ENCODE measurements at places on chromosomes 16 and 17.
A peak's percentile ranks its signal among the peaks of the same experiment; 100 is the strongest.

GRCh38 chr17:1640329-1641064 lies 5.0 kb downstream of the SCARF1 start:
- no peak for DNase-seq

DNA sequence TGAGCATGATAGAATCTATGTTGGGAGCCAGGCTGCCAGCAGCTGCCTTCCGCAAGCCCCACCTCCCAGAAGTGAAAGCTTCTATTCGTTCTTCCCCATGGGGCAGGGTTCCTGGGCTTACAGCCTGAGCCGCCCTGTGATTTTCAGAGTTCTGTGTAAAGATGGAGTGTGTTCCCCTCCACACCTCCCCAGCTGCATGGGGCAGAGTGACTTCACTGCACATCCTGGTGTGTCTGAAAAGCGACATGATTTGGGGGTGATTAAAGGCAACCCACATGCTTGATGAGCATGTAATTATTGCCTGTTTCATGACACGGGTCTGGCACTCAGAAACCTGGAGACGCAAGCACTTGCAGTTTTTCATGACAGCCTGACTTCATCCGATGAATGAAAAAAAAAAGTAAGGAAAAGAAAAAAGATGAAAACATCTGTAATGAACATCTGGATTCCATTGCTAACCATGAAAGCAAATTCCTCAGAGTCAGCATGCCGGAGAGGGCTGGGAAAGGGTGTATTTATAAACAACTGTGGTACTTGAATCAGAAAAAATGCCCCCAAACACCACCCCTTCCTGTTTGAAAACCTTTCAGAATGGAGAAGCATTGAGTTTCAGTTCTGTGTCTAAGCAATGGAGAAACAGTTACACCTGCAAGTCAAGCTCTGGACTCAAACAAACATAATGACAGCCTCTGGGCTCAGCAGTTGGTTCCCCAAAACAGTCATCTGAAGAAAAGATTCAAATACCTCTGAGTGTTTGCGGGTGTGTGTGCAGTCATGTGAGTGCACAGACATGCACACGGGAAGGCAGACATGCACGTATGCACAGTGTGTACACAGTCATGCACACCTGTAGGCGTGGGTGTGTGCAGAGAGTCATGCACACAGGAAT lies 266.0 kb downstream of the ENGASE start:
- DNase-seq: no peak

- DNase-seq: no peak
Observed at GRCh38 chr16:57912529-57913260, 58.2 kb downstream of the CNGB1 start.

DNA sequence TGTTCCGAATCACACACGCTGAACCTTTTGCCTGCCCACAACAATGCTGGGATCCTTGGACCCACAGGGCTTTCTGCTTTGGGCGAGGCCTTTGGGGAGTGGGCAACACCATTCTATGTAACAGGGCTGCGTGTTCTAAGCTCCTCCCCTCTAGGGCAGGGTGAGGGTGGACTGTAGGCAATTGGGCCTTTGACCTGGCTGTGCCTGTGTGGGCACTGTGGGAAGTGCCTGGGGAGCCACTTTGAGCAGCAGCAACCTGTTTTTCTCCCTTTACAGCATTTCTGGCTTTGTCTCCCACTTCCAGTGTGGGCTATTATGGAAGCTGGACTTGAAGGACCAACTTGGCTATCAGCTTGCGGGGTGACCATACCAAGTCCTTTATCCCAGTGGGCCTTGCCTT lies 128.9 kb upstream of the WSCD1 start:
- no peak for DNase-seq

- peak; percentile 6 for DNase-seq
Observed at GRCh38 chr17:56292578-56292977, 139.3 kb downstream of the ANKFN1 start.

DNA sequence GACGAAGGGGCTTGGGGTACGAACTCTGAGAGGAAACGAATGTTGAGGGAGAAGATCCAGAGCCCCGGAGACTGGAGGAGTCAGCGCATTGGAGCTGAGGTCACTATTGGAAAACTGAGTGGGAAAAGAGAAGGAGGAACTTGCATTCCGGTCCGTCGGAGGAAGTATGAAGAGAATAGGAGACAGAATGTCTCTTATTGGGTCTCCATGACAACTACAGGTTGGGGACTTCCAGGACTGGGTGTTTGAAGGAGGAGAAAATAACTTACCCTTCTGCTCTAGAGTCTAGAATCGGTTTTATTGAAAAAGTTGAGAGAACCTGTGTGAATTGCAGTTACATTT lies 537 bp downstream of the GOSR1 start:
- DNase-seq: no peak

GRCh38 chr16:2170080-2170479 lies 14.5 kb downstream of the TRAF7 start:
- DNase-seq: no peak

- DNase-seq: no peak
Observed at GRCh38 chr17:14755002-14755401, 454.1 kb downstream of the HS3ST3B1 start.

DNA sequence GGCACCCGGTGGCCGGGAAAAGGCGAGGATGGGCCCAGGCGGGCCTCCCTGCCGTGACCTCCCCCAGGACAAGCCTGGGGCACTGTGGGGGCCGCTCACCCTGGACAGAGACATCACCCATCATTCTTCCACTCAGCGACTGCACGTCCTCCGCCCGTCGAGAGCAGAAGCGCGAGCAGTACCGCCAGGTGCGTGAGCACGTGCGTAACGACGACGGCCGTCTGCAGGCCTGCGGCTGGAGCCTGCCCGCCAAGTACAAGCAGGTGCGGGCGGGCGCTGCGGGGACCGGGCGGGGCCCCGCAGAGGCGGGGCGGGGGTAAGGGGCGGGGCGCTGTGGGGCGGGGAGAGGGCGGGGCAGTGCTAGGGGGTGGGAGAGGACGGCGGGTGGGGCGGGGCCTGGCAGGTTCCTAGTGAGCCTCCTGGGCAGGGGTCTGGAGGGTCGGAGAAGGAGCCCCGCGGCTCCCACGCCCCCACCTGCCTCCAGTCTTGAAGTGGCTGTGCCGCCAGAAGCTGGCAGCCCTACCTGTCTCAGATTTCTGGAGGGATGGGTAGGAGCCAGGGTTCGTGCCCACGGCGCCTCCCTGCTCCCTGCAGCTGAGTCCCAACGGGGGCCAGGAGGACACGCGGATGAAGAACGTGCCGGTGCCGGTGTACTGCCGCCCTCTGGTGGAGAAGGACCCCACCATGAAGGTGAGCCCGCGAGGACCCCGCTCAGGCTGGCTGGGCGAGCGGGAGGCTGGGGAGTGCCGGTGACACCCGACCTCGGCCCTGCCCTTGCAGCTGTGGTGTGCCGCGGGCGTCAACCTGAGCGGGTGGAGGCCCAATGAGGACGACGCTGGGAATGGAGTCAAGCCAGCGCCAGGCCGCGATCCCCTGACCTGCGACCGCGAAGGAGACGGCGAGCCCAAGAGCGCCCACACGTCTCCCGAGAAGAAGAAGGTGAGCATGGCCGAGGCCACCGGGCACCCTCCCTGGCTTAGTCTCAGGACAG lies 7.5 kb downstream of the NME3 start:
- no peak for DNase-seq

DNA sequence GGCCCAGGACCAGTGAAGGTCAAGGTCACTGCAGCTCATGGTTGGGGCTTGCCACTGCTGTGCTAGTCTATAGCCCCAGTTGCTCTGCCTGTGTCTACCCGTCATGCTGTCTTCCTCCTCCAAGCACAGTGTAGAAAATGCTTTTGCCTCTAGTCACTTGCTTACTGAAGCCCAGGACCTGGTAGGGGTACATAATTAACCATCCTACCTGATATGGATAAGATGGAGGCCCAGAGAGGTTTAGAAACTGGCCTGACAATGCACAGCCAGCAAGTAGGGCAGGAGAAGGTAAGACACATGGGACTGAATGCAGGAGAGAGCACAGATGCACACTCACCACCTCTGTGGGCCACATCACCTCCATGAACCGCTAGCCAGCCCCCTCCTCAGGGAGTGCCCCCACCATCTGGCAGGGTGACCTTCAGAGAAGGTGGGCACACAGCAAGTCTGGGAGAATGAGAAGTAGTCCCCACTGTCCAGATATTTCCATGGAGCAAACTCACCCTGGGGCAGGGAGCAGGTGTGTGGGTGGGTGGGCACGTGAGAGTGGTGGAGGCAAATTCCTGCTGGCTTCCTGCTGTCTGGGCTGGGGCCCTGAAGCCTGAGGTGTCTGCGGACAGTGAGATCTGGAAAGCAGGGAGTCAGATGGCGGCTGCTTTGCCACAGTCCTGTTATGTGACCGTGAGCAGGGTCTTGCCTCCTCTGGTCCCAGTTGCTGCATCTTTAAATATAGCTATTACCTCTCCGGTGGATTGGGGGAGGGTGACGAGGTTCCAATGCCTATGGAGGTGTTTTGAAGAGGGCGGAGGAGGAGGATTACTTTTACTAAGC lies 1.0 kb downstream of the CX3CL1 start:
- DNase-seq: no peak

DNA sequence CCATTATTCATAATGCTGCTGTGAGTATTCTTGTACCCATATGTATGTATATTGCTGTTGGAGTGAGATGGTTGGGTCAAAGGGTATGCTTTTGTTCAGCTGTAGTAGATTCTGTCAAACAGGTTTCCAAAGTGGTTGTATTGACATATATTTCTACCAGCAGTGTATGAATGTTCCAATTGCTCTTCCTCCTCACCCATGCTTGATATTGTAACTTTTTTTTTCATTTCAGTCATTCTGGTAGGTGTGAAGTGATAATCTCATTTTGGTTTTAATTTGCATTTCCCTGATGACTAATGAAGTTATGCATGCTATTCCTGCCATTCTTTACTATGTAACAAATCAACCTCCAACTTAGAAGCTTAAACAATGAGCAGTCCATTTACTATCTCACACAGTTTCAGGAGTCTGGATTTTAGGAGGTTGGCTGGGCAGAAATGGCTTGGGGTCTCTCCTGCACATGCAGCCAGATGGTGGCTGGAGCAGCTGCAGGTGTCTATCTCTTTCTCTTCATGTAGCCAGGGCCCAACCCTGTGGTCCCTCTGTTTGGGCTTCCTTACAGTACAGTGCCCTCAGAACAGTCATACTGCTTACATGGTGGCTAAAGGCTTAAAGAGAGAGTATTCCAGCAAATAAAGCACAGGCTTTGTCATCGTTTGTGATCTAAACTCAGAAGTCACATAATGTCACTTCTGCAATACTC lies 21.2 kb downstream of the ERAL1 start:
- DNase-seq: no peak

DNA sequence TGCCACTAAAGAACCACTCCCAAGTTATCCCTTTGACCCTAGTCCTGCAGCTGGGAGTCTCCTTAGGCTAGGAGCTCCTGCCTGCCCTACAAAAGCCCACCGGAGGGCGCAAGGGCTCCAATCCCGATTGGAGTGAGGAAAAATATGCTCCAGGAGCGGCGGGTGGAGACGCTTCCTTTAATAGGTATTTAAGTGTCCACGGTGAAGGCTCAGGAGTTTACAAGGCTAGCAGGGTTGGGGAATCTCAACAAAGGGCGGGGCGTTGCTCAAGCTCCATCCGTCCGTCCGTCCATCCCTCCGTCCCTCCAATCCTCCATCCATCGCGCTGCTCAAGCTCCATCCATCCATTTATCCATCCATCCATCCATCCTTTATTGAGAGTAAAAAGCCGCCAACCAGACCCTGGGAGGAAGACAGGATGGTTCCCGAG lies 556 bp upstream of the SPNS1 start:
- DNase-seq: no peak

GRCh38 chr16:81485824-81486539 lies 41.4 kb downstream of the CMIP start:
- DNase-seq: no peak

Data from activated naive CD8-positive, alpha-beta T cell treated with anti-CD3 and anti-CD28 coated beads for 36 hours (primary cell).